ENCODE measurements at places on chromosomes 7 and 10. TPM values are rescaled to one million over a fixed set of nuclear protein-coding genes. Genes with fewer than 3 reads are reported as not detected.

DNA sequence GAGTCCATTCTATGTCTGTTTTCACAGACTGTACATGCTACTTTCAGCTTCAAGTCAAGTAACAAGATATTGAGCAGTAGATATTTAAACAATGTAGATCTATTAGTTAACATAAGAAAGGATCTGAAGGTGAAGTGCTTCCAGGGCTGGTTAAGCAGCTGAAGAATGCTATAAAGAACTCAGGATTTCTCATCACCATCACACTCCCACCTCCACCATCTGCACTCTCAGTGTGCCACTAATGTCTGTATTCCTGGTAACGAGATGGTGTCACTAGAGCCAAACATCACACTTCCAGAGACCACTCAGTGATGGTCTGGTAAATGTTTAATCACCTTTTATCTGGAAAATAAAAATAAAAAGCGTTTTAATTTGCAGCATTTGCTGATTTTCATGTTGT lies 224.0 kb upstream of the FERD3L start:
- DNase-seq = no peak

Gene DENND2A
- 5.3 TPM for total RNA-seq

DNA sequence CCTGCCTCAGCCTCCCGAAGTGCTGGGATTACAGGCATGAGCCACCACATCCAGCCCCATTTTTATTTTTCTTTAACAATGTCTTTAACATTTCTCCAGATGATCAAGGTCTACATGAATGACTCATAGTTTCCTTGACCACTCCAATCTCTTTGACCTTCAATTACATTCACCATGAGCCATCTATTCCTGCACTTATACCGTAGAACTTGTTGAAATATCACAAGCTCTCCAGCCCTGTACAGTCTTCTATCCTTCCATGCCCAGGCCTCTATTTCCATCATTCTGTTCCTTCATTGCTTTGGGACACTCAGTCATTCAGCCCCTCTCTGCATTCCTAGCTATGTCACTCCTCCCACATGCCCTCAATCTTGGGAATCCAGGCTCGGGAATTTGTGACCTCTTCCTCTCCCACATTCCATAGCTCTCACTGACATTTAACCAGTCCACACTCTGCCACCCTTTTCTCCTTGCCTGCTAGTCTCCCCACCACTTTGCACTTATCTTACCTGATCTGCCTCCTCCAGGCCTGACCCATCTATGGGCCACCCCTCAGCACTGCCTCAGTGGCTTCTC lies 151.8 kb upstream of the STK17A start:
- DNase-seq = no peak

DNA sequence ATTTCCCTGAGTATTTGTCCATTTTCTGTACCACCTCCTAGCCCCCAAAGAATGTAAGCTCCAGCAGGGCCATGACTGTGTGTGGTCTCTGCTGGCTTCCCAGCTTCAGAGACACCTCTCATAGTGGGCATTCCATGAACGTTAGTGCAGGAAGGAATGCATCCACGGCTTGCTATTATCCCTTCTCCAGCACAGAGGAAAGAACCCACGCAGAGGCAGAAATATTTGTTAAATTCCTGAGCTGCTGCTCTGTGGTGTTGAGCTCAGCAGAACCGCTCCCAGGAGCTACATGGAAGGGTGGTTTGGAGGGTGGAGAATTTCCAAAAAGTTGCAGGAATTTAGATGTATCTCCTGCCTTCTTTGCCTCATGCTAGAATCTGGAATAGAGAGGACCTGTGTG lies 275.2 kb downstream of the POU6F2 start:
- DNase-seq = no peak

DNA sequence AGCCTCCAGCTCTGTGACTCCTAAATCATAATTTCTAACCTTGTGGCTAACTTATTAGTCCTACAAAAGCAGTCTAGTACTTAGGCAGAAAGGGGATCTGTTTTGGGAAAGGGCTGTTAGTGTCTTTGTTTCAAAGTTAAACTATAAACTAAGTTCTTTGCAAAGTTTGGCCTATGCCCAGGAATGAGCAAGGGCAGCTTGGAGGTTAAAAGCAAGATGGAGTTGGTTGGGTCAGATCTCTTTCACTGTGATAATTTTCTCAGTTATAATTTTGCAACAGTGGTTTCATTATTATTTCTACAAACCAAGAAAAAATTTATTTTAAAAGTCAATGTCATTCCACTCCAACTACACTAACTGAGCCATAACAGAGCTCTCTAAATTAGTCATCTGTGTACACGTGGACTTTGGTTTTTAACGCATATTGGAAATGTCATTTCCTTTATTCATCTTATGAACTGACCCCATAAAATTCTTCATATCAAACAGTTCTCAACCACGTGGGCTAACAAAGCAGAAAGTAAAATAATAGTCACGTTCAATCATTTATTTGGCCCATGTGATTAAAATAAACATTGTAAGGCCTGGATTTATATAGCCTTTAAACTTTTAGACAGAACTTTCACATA lies 143.2 kb upstream of the C7orf33 start:
- DNase-seq = no peak

- peak; percentile 16 for DNase-seq
Observed at GRCh38 chr10:24331457-24331856, 122.5 kb downstream of the KIAA1217 start.

Gene JAKMIP3
- 0.05 TPM for total RNA-seq

- DNase-seq = no peak
Observed at GRCh38 chr7:150778738-150779301, 21.3 kb downstream of the TMEM176B start.

- no peak for DNase-seq
Observed at GRCh38 chr7:45589061-45589460, 14.9 kb downstream of the ADCY1 start.

DNA sequence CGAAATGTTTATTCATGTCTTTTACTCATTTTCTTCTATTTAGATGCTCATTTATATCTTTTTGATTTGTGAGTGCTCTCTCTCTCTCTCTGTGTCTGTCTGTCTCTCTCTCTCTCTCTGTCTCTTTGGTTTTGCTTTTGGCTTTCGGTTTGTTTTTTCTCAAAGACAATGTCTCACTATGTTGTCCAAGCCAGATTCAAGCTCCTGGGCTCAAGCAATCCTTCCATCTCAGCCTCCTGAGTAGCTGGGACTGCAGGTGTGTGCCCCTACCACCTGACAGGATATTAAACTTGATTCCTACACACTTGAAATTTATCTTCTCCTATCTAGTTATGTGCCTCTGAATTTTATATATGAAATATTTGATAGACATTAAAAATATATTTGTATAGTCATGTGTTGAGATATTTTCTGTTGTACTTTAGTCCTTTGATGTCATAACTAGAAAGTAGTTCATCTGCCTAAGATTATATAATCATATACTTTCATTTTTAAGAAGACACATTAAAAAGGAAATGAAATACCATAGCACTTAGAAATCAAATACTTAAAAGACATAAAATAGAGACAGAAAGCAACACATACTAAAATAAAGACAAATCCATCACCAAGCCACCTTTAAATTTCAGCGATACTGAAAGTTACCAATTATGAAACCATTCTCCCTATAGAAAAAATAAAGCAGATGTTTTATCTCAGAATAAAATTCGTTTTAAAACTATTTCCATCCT lies 68.1 kb upstream of the SFMBT2 start:
- no peak for DNase-seq

Gene GARIN1A
- total RNA-seq = 0.05 TPM

DNA sequence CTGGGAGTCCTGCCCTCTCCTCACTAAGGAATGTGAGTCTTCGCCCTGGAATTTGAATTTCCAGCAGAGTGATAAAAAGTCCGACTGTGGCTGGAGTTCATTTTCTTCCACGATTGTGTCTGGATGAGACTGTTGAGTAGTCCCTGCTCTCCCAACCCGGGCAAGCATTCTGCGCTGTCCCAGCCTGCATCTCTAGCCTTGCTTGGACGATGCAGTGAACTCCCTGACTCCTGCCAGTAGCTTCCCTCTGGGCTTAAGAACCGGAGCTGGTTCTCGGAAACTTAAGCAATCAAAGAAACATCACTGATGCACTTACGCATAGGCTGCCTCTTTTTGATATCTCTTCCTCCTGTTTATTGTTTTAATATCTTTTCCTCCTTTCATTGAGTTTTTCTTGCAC lies 116.0 kb upstream of the FZD8 start:
- DNase-seq = no peak
